Pons (tissue), 1 donor: ENCODE measurements at places on chromosomes 2 and 18.

GRCh38 chr2:203352604-203353255 lies 24.5 kb downstream of the ABI2 start:
- DNase-seq: no peak

DNA sequence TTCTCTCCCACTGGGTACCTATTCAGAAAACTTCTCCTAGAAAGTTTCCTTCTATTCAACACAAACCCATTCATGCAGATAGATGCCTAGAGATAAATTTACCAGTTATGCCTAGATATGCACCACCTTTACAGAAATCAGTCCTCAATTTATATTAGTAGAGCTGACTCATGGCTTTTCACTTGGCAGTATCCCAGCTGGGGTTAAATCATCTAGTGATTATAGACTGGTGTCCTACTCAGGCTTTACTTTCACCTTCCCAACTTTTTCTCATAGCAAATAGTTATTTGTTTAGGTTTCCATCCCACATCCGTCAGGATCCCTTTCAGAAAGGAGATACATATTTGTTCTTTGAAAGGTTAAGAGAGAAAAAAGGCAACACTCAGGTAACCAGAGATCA lies 124.5 kb downstream of the AQP4 start:
- no peak for DNase-seq

GRCh38 chr2:48228345-48228684 lies 301.6 kb upstream of the STON1 start:
- no peak for DNase-seq

- DNase-seq: no peak
Measured at GRCh38 chr18:62763101-62763521, 47.8 kb downstream of the PHLPP1 start.

GRCh38 chr18:49768051-49768391 lies 45.3 kb downstream of the ACAA2 start:
- peak; percentile 34 for DNase-seq
